Bronchial epithelial cell (primary cell): ENCODE measurements at places on chromosomes 2 and 18. TPM values are rescaled to one million over a fixed set of nuclear protein-coding genes. Genes with fewer than 3 reads are reported as not detected.
A peak's percentile ranks its signal among the peaks of the same experiment; 100 is the strongest.

EML6 gene
- total RNA-seq, result 0.53 and 1.7 TPM in 2 replicates

ALPI gene
- total RNA-seq, result not detected in 2 replicates

DNA sequence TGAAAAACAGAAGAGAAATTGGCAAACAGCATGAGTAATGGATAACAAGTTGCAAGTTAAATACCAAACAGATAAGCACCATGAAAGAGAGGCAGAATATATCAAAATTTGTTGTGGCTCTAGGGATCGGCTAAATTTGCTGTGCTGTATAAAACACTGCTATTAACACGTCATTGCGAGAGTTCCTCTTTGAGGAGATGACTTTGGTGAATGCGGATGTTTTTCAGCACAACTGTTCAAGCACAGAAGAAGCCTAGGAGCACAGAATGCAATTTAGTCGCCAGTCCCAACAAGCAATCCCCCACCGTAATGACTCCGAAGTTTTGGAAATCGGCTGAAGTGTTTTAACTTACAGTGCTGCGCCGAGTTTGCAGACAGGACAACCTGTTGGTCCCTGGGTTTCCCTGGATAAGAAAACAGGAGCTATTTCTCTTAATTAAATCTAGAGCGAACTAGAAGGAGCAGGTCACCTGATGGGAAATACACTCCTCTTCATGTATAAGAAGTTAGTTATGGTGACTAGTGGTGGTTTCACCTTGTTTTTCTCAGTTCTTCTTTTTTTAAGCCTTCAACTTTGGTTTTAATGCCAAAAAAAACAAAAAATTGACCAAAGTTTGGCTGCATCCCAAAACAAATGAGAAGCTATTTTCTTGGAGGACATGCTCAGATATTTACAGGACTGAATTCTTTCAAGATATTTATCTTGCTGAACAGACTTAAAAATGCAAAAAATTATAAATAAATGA lies 454.1 kb upstream of the SALL3 start:
- DNase-seq, result no peak

- DNase-seq, result peak; percentile 37
Observed at GRCh38 chr18:24400587-24400986, 3.0 kb upstream of the OSBPL1A start.

DNA sequence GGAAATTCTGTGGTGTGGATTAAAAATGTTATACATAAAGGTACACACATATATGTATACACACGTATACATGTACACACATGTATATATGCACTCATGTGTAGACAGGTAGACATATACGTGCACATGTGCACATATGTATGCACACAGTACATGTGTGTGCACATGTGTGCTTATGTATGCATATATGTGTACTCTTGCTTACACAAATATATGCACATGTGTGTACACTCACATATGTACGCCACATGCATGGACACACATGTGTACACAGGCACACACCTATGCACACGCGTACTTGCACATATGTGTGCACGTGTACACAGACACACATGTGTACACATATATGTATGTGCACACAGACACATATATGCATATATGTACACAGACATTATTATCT lies 142.8 kb upstream of the SALL3 start:
- DNase-seq, result no peak

GRCh38 chr2:25632396-25632795 lies 41.0 kb downstream of the DTNB start:
- no peak for DNase-seq

DNA sequence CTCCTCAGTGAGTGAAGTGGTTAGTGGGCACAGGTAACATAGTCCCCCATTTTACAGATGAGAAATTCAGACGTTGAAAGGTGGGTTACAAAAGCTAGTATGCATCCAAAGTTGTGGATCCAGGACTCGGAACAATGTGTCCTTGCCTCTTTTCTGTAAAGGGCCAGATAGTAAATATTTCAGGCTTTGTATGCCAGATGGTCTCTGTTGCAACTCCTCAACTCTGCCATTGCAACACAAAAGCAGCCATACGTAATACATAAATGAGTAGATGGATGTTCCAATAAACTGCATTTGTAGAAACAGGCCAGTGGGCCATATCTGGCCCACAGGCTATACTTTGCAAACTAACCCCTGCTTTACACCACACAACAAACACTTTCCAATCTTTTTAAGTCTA lies 166.6 kb upstream of the PKDCC start:
- DNase-seq, result no peak

DNA sequence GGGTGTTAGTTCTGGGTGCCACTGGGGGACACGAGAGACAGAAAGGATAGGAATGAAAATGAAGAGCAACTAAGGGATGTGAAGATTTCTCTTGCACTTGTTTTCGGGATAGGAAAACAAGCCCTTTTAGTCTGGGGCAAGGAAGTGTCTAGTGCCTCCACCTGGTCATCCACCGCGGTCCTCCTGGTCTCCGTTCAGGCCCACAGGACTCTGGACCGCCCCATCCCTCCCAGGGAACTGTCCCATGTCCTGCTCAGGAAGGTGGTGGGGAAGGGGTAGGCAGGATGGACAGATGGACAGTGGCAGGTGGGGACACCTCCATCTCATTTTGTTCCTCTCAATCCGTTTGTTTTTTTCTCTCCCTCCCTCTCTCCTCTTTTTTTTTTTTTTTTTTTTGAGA lies 45.9 kb downstream of the AGAP1 start:
- no peak for DNase-seq

DNA sequence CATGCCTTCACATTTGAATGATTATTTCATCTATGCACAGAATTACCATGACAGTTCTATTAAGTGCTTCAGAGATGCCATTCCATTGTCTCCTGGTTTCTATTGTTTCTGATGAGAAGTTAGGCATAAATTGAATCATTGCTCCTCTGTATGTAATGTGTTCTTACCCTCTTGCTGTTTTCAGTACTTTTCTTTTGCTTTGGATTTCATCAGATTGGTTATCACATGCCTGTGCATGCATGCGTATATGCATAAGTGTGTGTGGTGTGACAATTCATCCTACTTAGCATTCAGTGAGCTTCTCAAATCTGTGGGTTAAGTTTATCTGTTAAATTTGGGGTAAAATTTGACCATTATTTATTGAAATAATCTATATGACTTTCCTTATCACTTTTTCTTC lies 263.3 kb upstream of the RND3 start:
- peak; percentile 64 for DNase-seq
